Sigmoid colon (tissue), 7 donors: ENCODE measurements at places on chromosomes 16 and 17.

GRCh38 chr17:38747463-38748148, 530 bp downstream of the PCGF2 start:
- DNase-seq: no peak

- DNase-seq: no peak
These were observed 15.0 kb downstream of the SKA2 start for GRCh38 chr17:59139939-59140338.

DNA sequence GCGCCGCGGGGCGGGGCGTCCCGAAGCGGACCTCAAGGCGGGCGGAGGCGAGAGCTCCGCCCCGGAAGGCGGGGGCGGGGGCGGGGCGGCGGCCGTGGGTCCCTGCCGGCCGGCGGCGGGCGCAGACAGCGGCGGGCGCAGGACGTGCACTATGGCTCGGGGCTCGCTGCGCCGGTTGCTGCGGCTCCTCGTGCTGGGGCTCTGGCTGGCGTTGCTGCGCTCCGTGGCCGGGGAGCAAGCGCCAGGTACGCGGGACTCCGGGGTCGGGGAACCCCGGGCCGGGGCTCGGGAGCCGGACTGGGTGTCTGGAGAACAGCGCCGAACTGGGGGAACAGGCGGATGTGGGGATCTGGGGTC, at the start of gene TNFRSF12A:
TSS of gene TNFRSF12A (plus strand) at position 122 of the 357 bp plus-strand sequence. CDS start at position 152, 30 bp downstream.
- peak; percentile 83 for DNase-seq

- peak; percentile 83 for DNase-seq
These were observed 4.2 kb upstream of the CRK start for GRCh38 chr17:1460233-1460632.

GRCh38 chr16:48004141-48004695, 151.6 kb downstream of the ABCC12 start:
- no peak for DNase-seq

- DNase-seq: no peak
These were observed 116.5 kb downstream of the PARN start for GRCh38 chr16:14513389-14514107.

DNA sequence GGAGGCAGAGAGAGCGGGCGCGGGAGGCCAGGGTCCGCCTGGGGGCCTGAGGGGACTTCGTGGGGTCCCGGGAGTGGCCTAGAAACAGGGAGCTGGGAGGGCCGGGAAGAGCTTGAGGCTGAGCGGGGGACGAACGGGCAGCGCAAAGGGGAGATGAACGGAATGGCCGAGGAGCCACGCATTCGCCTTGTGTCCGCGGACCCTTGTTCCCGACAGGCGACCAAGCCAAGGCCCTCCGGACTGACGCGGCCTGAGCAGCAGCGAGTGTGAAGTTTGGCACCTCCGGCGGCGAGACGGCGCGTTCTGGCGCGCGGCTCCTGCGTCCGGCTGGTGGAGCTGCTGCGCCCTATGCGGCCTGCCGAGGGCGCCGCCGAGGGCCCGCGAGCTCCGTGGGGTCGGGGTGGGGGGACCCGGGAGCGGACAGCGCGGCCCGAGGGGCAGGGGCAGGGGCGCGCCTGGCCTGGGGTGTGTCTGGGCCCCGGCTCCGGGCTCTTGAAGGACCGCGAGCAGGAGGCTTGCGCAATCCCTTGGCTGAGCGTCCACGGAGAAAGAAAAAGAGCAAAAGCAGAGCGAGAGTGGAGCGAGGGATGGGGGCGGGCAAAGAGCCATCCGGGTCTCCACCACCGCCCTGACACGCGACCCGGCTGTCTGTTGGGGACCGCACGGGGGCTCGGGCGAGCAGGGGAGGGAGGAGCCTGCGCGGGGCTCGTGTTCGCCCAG, 1.2 kb upstream of the CBX4 start:
- peak; percentile 92 for DNase-seq

- no peak for DNase-seq
These were observed 72.6 kb downstream of the BANP start for GRCh38 chr16:88023786-88024185.

GRCh38 chr17:62965686-62966425, at the start of gene TANC2:
TANC2 (plus strand) TSS chr17:62966235; CDS start chr17:63009560, 43,325 bp downstream.
- DNase-seq: peak; percentile 91

DNA sequence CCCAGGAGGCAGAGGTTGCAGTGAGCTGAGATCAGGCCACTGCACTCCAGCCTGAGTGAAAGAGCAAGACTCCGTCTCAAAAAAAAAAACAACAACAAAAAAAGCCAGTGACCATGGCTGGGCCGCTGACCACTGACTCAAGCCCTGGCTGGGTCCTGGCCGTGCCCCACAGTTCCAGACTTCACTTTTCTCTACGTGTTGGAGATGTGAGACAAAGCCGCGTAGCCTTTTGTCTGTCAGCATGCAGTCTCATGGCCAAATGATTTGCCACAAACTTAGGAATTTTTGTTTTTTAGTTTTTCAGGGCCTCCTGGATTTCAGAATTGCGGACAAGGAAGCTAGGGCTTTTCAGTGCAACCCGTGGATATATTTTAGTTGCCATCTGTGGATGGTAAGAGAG, 89.3 kb upstream of the CIBAR2 start:
- DNase-seq: no peak

DNA sequence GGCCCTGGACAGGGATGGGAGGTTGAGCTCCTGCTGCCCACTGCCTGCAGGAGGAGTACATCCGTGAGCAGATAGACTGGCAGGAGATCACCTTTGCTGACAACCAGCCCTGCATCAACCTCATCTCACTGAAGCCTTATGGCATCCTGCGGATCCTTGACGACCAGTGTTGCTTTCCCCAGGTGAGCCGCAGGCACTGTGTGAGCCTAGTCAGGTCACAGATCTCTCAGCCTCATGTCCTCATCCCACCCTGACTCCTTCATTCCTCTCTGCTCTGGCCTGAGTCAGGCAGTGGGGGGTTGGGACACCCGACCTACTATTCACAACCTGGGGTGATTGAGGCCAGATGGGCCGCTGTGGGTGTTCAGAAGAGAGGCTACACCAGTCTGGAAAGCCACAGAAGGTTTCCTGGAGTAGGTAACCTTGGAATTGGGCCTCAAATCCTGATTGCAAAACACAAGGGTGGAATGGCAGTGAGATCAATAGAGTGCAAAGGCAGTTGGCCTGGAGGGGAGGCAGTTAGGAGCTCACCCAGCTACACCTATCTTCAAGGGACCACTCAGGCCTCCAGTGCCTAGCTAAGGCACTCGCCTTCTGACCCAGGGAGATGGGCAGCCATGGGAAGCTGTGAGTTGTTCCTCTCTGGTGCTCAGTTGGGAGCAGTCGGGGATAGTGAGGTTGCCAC, 29.7 kb downstream of the MYO15A start:
- no peak for DNase-seq

DNA sequence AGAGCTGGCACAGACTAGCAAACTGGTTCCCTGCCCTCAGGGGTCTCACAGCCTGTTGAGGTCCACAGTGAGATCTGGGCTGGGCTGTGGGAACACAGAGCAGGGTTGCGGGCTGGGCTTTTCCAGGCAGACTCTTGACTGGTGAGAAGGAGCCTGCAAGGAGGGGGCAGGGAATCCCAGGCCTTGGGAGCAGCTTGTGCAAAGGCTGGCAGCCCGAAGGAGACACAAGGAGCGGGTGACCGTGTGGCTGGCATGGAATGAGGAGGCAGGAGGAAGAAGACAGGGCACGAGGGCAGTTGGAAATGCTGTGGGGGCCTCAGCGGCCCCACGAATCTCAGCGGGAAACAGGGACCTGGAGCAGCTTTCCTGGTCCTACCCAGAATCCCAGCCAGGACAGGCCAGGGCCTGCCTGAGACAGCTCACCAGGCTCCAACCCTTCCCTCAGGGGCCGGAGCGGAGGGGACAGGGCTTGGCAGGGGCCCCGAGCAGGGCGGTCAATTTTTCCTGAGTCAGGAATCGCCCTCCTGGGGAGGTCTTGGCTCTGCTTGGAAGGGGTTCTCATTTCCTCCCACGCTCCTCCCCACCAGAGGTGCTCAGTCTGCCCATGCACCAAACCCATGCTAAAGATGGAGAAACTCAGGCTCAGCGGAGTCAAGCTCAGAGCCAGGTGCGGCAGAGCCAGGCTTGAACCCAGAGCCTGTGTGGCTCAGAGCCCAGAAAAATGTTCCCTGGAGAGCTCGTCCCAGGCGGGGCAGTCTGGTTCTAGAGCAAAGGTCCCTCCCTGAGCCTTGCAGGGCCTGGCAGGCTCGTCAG, 9.2 kb upstream of the SNN start:
- no peak for DNase-seq

- DNase-seq: peak; percentile 65
These were observed 27.0 kb downstream of the SLC7A5 start for GRCh38 chr16:87842209-87842869.

DNA sequence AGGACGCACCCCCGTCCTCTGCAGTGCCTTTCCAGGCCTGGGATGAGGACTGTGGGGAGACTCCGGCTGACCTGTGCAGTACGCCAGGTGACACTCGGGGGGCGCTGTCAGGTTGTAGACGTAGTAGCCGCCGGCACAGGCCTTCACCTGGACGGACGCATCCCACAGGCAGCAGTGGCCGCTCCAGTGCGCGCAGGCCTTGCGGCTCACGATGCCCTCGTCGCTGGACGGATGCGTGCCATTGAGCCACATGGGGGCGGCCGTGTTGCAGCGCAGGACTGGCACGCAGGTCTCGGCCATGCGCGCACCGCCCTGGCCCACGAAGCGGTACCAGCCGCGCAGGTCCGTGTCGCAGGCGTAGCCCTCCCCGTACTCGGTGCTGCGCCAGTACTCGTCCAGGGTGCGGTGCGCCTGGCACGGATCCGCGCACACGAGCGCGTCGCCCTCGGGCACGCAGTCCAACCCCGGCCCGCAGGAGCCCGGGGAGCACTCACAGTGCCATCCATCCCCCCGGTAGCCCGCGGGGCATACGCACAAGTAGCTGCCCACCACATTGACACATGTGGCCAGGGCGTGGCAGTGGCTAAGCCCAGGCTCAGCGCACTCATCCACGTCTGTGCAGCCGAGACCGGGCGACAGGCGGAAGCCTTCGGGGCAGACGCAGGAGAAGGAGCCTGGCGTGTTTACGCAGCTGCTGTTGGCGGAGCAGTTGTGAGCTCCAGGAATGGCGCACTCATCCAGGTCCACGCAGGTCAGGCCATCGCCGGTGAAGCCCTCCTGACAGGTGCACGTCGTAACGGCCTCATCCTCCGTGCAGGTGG, 3.9 kb downstream of the UMOD start:
- no peak for DNase-seq

DNA sequence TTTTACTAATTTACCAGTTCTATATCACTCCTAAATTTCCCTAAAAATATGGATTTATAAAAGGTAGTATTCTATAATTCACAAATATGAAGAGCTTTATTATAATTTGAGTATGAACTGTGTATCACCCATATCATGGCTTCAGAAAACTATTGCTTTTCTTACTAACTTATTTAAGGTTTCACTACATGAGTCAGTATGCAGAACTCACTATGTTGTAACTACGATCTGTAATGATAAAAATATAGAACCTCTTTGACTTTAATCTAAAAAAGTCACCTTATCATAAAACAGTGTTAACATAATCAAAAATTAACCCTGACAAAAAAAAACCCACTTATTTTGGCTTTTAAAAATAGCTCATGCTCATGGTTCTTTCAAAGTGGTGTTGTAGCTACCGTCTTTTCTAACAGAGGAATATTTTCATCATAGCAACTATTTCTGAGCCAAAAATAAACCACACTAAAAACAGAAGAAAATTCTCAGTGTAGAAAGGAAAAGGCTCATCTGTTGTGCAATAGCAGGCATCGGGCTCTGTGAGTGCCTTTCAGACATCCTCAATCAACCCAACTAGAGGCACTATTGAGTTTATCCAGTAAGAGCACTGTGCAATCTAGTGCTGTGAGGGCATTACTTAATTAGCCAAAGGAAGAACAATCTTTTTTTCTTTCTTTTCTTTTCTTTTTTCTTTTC, 42.1 kb downstream of the ITGAM start:
- no peak for DNase-seq

- no peak for DNase-seq
These were observed 45.1 kb downstream of the SOCS3 start for GRCh38 chr17:78314683-78315354.

GRCh38 chr17:7515911-7516610, 31.9 kb downstream of the POLR2A start:
- DNase-seq: no peak

DNA sequence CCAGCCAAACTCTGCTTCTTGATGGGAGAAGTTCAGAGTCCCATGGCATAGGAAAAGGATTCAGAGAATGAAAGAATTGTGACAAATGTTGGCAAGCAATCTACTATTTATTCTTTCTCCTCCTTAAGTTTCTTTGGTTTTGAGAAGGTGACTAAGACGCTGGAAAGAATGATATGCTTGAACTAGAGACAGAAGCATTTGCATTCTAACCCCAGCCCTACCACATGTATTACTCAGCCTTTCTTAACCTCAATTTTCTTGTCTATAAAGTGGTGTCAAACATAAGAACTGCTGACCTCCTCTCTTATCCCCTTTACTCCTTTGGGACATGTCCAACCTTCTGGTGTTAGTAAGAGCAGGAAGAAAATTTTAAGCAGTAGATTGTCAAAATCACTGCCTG, 124.7 kb downstream of the HS3ST2 start:
- no peak for DNase-seq

- DNase-seq: no peak
These were observed 1326.6 kb upstream of the GOT2 start for GRCh38 chr16:60060731-60061130.

DNA sequence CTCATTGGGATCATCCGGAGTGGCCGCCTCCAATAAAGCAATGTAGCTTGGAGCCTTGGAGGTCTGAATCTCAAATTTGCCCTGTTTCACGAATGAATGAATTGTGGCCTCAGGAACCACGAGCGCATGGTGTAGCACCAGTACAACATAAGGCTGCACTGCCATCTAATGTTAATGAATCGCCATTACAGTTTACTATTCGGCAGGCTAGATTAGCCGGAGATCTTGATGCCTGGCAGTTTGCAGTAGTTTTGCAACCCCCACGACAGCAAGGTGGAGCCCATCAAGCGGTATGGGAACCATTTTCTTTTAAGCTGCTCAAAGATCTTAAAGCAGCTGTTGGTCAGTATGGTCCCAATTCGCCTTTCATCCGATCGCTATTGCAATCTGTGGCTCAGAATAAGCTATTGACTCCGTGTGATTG, 18.8 kb downstream of the ALOX15B start:
- peak; percentile 72 for DNase-seq

GRCh38 chr17:29588017-29588561, 1.4 kb downstream of the GIT1 start:
- no peak for DNase-seq

DNA sequence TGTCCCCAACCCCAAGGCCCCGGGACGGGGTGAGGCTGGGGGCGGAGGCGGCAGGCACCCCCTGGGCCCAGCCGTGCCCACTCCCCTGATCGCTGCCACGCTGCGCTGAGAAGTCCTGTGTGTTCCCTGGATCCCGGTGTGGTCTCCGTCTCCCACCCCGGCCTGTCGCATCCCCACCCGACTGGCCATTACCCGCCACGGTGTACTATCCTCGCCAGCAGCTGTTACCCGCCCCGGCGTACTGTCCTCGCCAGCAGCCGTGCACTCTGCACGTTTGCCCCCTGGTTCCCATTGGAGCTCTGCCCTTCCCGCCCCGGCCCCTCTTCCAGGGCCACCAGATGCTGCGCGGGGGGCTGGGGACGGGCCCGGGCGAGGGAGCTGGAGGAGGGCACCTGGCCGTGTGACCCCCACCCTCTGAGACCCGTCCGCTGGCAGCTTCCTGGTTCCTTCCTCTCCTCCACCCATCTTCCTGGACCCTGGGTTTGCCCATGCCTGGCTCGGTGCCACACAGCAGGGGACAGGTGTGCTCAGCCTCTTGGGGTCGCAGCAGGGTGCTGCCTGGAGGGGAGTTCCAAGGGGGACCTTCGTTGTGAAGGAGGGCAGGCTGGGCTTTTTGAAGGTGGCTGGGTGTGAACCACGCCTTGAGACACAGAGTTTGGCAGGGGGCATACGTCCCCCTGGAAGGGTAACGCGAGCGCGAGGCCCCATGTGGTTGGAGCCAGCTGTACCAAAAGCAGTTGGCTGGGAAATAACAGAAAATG, 19.7 kb downstream of the BAHCC1 start:
- no peak for DNase-seq

- DNase-seq: no peak
These were observed 58.9 kb downstream of the GP2 start for GRCh38 chr16:20268409-20268808.
